Glutamatergic neuron (in vitro differentiated cells): ENCODE measurements at places on chromosomes 2 and 18.

GRCh38 chr18:78622251-78622906, 357.2 kb upstream of the SALL3 start:
- no peak for DNase-seq

- no peak for DNase-seq
Observed at GRCh38 chr18:9364242-9364641, 29.7 kb downstream of the TWSG1 start.

GRCh38 chr18:74589811-74590210, 7.9 kb upstream of the ZNF407 start:
- DNase-seq = no peak

GRCh38 chr2:78127424-78127823, 605.2 kb upstream of the LRRTM4 start:
- DNase-seq = no peak

GRCh38 chr18:30387401-30387800, 655.1 kb downstream of the DSC3 start:
- no peak for DNase-seq

GRCh38 chr2:150878356-150878755, 383.3 kb downstream of the RBM43 start:
- no peak for DNase-seq

DNA sequence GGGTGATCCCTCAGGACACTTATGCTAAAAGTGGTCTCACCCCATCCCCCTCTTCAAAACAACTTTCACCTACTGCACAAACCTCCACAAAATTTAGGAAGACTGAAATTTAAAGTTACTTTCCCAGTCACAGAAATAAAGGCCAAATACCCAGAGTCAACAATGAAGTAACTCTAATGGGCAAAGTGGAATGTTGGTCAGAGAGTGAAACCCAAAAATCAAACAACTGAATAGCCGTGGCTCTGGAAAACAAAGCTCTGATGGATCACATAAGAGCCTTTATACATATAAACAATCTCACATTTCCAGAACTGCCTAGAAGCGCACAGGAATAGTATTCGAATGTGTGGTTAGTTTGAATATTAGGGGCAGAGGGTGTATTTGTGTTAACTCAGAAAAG, 4.7 kb downstream of the ACVR1 start:
- no peak for DNase-seq

GRCh38 chr2:27351802-27352598, 4.6 kb downstream of the GTF3C2 start:
- no peak for DNase-seq

- no peak for DNase-seq
Observed at GRCh38 chr2:133568172-133568571, at the start of gene NCKAP5. Gene NCKAP5, minus strand, starts transcription at chr2:133568463. Its CDS starts 50,937 bp downstream, at chr2:133517526.

- DNase-seq = no peak
Observed at GRCh38 chr2:13046557-13047165, 329.9 kb downstream of the TRIB2 start.

- no peak for DNase-seq
Observed at GRCh38 chr2:4831751-4832150, 860.4 kb upstream of the SOX11 start.
